ENCODE measurements at places on chromosomes 4 and X.

- DNase-seq = no peak
Observed at GRCh38 chrX:30981968-30982367, 89.9 kb downstream of the FTHL17 start.

DNA sequence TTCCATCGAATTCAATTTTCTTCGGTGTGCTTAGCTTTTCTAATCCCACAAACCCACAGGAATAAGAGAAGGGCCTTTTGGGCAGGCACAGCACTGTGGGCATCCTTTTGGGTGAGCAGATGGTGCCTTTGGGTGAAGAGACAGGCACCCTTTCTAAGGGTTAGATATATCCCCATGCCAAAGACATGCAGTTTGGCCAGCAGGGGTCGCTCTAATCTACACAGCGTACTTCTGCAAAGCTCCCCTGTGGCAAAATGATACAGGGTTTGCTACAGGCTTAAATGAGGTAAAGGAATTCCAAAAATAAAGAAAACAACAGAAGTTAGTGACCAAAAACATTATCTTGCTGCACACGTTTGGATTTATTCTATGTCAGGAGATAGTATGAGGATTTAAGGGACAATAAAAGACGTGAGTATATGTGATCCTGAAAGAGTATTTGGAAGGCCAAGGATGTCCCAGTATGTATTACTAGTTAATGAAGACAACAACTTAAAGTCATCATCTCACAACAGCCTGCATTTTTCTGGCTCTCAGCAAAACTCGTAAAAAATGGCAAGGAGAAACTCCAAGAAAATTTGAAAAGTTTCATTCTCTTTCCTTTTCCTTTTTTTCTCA lies 49.5 kb downstream of the PHEX start:
- no peak for DNase-seq

DNA sequence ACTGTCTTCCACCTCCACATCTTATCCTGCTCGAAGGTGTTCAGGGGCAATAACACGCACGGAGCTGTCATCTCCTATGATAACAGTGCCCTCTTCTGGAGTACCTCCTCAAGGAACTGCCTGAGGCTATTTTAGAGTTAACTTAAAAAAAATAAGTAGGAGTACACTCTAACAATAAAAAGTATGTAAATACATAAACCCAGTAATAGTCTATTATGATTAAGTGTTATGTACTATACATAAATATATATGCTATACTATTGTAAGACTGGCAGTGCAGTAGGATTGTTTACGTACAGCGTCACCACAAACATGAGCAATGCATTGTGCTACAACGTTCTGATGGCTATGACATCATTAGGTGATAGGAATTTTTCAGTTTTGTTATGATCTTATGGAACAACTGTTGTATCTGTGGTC lies 34.5 kb upstream of the TLR2 start:
- DNase-seq = no peak

GRCh38 chrX:102765217-102765616 lies 44.7 kb downstream of the GPRASP3 start:
- no peak for DNase-seq

DNA sequence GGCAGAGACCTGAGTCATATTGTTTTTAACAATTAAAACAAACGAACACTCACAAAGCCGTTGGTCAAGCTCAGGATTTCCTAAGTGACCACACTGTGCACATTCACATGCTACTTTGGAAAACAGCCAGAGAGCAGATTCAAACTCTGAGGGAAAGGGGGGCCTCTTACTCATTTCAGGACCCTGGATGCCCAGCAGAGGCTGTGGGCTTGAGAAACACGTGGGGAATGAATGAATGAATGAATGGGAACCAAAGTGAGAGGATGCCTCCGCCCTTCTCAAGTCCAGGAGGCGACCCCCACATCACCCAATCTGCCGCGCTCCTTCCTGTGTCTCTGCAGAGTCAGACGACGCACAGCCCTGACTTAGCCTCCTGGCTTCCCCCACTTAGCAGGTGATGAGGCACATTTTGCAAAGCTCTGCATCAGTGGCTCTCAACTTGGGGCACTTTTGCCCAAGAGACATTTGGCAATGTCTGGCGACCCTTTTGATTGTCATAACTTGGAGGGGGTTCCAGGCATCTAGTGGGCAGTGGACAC lies 76.0 kb downstream of the ABLIM2 start:
- no peak for DNase-seq

DNA sequence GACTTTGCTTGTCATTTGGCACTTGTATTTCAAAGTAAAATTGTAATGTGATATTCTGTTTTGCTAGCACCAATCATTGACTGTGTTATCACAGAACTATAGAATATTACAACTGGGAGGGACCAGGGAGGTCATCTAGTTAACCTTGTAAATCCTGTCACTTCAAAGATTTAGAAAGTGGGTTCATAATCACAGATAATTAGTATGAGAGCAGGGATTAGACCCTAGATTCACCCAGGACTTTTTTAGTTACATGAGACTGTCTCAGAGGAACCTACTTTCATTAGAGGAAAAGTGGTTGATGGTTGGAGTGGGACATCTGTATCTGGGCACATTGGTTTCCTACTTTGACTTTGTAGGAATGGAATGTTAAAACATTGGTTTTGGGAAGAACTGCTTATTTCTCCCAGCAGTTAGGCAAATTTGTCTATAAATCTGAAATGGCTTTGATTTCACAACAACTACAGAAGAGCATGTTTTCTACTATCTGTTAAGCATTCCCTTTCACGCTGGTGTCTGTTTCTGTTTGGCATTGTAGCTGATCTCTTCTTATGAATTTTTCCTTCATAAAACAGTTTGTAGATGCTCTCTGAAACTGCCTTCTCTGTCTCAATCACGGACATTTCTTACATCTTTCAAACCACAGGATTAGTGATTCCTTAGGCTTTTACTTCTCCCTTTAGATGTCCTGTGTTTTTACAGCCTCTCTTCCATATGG lies 144.1 kb downstream of the DIPK2B start:
- DNase-seq = no peak

DNA sequence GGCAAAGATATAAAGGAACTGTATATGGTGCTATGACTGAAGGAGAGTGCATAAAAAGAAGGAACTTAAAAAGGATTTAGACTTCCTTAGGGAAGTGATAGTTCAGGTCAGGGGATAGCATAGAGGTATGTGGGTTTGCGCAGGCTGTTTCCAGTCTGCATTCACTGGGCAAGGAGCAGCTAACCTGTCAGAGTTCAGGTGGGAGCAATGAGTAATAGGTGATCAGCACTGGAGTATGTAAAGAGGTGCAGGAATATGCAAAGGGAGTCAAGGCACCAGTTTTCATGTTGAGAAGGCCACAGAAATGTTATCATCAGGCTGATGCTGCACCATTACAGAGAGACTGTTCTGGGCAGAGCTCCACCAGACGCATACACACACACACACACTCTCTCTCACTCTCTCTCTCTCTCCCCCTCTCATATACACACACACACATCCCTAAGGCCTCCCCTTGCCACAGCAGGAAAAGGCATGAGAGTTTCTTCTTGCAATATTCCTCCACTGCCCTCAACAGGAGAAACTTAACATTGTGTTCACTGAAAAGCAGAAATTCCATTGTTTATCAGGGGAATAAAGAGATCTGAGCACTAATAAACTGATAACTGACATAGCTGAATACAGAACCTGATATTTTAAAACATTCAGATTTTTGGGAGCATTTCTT lies 256.4 kb upstream of the GRID2 start:
- no peak for DNase-seq

DNA sequence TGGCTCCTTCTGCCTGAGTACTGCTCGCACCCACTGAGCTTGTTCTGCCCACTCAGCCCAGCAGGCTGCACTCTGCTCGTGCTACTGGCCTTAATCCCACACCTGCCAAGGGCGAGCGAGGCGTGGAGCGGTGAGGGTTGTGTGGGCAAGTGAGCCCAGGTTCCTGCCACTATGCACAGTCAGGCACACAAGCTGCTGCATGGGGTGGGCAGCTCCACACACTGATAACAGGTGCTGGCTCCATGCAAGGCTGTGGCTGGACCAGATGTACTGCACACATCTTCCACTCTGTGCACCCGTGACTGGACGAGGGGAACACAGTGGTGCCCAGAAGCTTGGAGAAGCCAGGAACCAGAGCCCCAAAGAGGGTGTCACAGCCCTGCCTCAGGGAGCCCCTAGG lies 184.3 kb upstream of the NUDT6 start:
- DNase-seq = no peak

GRCh38 chr4:99275885-99276284 lies 14.9 kb downstream of the ADH1A start:
- DNase-seq = no peak

GRCh38 chrX:15601932-15602331 lies 1.2 kb upstream of the ACE2 start:
- DNase-seq = no peak

DNA sequence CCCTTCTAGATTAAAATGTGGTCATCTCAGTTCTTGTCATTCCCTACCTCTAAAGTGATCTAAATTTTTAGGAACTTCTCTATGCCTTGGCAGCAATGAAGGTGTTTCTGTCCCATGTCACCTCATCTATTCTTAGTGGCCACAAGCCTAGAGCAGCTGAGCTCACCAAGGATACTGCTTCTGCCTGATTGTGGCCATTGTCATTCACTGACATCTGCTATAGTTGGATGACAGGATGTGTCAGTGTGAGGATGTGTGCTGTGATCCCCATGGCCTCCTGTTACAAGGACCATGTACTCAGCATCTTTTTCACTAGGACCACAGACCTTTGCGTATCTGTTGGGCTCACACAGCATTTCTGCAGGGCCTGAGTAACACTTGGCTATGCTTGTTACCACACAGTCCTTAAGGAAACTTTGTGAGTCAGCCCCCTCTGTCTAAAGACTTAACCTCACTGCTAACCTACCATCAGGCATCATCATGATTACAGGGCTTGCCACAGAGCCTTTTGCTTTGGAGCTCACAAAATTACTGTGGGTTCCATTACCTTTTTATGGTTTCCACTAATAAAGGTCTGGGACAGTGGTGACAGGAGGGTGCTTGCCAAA lies 421.0 kb downstream of the ADAM29 start:
- no peak for DNase-seq

DNA sequence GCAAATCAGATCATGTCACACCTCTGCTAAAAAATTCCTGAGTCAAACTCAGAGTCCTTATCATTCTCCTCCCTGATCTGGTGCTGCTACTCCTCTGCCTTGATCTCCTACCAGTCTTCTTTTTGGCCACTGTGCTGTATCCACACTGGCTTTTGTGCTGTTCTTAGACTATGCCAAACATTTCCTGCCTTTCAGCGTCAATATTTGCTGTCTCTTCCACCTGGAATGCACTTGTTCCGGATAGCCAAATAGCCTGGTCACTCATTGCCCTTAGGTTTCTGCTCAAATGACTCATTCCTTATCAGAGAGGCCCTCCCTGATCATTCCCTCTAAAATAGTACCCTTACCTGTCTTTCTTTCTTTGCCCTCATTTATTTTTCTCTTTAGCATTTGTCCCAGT lies 24.4 kb upstream of the RP2 start:
- DNase-seq = no peak

- DNase-seq = no peak
Observed at GRCh38 chr4:26093551-26093950, 179.5 kb downstream of the SMIM20 start.

DNA sequence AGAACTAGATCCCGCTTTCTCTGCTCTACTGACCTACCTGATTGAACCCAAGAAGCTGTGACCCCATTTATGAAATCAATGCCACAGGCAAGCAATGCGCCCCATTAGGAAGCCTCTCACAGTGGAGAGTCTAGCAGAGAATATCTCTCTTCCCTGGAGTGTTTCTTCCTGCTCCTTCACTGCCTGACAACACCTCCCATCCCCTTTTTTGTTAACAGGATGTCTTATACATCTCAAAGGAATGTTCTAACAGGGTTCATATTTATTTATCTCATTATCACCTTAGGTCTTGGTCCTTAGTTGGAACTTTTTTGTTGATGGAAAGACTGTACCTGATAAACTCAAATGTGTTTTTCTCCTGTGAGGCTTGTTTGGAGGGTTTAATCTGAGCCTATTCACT lies 35.5 kb downstream of the SLIT2 start:
- no peak for DNase-seq

GRCh38 chr4:139655116-139655515 lies 10.5 kb upstream of the MGST2 start:
- DNase-seq = no peak

DNA sequence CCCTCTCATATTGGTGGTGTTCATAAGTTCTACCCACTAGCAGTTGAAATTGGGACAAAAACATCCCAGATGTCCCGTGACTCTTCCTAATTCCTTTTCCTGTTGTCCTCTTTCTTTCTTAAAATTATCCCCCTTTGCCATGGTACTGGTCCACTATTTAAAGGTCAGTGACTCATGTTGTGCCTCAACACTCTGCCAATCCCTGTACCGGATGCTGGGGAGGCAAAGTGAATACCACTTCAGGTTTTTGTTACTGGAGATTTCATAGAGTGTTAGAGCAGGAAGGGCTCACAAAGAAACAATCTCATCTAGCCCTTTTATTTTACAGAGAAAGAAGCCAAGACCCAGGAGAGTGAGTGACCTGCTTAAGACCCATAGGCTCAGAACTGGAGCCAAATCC lies 24.6 kb downstream of the SEPTIN11 start:
- no peak for DNase-seq

- no peak for DNase-seq
Observed at GRCh38 chr4:183011213-183011907, 87.7 kb upstream of the WWC2 start.

- no peak for DNase-seq
Observed at GRCh38 chr4:41322617-41323016, 65.9 kb downstream of the UCHL1 start.

DNA sequence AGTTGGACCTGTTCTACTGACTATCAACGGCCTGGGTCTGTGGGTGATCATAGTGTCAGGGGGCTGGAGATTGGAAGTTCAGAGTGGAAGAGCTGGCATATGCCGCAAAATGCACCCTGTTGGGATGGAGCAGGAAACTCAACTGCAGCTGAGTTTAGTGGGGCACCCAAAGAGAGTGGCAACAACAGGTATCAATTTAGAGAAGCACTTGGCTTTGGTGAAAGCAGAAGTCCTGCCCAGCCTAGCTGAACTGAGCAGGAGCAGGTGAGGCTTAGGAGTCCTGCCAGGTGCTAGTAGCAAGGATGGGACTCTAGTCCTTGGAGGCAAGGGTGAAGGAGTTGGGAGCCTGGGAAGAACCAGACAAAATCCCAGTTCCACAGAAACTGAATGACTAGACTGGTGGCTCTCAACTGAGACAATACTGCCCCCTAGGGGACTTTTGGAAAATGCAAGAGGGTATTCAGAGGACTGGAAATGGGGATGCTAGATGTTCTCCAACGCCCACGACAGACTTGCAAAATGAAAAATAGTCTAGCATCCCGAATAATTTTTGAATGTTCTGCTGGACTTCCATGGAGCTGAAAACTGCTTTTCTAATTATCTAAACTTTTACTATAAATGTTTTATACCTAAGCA lies 49.4 kb downstream of the RTL9 start:
- no peak for DNase-seq

- DNase-seq = no peak
Observed at GRCh38 chr4:8552581-8553205, 27.5 kb upstream of the GPR78 start.

DNA sequence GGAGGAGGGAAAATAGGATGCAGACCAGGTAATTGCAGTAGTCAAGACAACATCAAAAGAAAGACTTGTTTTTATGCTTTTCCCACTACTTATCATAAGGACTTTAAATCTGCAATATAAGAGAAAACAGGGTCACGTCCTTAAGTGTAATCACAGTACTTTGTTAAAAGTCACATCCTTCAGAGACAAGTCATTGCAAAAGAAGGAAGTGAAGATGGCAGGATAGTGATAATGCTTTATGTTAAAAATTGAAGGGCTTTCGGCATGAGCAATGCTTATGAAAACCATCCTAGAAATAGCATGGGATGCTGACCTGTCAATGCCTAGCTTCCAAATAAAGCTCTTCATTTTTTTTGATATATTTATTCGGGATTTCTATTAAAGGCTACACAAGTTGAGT lies 110.2 kb upstream of the TENM3 start:
- DNase-seq = no peak

Measured in GM12891 (cell line).